ENCODE measurements at places on chromosomes 7 and 10. TPM values are rescaled to one million over a fixed set of nuclear protein-coding genes. Genes with fewer than 3 reads are reported as not detected.

LIPN gene
- not detected for total RNA-seq

KIN gene
- 14.0 TPM for total RNA-seq

UCN3 gene
- total RNA-seq: not detected

LDB1 gene
- 48.3 TPM for total RNA-seq

ADCY1 gene
- total RNA-seq: 7.1 TPM

PILRA gene
- 1.3 TPM for total RNA-seq

LRRD1 gene
- 0.31 TPM for total RNA-seq

LHFPL3 gene
- total RNA-seq: not detected

KIF5B gene
- total RNA-seq: 86.2 TPM
